ENCODE measurements at places on chromosomes 12 and 14.
A peak's percentile ranks its signal among the peaks of the same experiment; 100 is the strongest.

DNA sequence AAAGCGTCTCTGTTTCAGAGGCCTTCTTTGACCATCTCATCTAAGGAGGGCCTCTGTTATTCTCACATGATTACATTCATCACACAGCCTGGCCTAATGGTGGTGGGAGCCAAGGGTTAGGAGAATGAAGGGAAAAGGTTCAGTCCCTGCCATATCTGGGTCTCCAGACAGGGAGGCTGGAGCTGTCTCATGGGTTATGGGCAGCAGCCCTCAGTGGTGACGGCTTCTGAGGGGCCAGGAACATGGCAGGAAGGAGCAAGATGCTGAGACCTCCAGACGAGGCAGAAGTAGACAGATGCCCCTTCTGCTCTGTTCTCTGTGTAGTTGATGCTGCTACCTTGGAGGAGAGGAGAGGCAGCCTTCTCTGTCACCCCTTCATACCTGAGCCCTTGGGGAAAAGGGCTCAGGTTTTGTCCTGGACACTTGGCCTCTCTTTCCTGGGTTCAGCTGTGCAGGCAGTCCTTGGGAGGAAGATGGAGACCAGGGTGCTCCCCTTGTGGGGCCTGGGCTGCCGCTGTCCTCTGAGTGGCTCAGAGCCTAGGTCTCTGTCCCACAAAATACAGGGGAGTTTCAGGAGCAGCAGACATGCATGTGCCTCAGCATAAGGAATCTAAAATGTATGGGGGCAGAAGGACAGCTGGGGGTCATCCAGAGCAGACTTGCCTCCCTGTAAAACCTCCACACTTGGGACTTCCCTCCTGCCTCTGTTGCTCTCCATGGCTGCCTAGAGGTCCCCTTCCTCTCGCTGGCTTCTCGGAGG lies 3.6 kb downstream of the IFI27L2 start:
- no peak for DNase-seq

- no peak for DNase-seq
Measured at GRCh38 chr14:97027256-97027999, 230.2 kb downstream of the VRK1 start.

GRCh38 chr12:74689929-74690328 lies 152.3 kb downstream of the ATXN7L3B start:
- no peak for DNase-seq

DNA sequence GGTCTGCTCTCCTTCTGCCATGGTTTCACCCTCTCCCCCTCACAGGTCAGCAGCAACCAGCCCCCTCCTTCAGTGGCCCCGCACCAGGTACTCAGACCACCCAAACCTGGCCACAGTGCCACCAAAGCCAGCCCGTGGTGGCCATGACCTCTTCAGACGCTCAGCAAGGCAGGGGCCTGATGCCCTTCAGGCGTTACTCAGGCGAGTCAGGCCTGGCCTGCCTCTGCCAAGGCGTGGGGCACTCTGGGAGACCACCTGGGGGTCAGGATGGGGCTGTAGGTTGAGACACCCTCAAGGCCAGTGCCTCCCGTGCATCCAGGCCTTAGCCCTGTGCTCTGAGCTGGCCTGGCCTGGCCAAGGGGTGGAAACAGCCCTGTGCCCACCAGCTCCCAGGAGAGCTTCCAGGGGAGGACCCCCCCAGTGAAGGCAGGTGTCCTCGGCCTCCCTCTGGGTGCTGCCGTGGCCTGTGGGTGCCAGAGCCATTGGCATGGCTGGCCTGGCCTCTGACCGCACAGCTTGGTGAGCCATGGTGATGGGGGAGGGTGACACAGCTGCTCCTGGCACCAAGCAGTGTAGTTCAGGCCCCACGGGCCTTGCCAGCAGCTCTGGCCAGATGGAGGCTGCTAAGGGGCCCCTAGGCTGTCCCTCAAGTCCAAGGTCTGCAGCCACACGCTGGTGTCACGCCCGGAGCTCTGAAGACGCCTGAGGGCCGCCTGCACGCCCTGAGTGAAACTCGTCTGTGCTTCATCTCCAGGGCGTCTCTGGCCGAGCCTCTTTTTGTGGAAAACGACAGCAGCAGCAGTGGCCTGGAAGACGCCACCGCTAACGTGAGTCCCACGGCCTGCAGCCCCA lies 15.1 kb downstream of the XRCC3 start:
- DNase-seq = no peak

DNA sequence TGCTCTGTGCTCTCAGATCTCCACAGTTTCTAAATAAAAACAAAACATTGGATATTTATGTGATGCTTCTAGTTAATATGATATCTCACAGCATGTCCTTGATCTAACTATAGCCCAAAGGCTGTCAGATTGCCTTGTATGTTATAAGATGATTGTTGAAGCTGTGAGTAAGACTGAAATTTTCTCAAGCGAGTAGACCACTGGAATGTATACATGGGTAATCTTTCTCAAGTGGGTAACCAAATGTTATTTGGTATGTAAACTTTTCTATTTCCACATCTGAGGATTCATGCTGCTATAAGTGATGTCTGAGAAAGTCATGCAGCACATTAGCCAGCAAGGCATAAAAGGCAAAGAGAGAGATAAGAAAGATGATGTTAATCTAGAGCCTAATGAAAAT lies 886.7 kb downstream of the NRXN3 start:
- peak; percentile 28 for DNase-seq

- no peak for DNase-seq
Measured at GRCh38 chr14:103294091-103294490, 39.9 kb upstream of the EIF5 start.

GRCh38 chr14:63203618-63204406 lies 431 bp upstream of the RHOJ start:
- DNase-seq = peak; percentile 51

DNA sequence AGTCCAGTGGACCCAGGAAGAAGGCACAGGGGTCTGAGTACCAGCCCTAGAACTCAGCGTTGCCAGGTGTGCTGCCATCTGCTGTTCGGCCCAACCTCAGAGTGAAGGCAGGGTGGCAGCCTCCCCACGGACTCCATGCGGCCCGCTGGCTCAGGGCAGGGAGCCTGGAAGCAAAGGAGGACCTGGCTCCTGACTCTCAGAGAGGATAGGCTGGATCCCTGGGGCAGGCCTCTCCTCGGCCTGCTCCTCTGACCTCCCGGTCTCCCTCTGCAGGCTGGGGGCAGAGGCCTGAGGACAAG lies 10.1 kb downstream of the MCRS1 start:
- DNase-seq = no peak

GRCh38 chr14:69073915-69074314 lies 79.0 kb downstream of the DCAF5 start:
- DNase-seq = no peak

GRCh38 chr12:93680006-93680405 lies 2.8 kb downstream of the CRADD start:
- no peak for DNase-seq
